ENCODE measurements at places on chromosomes 6 and 20.

DNA sequence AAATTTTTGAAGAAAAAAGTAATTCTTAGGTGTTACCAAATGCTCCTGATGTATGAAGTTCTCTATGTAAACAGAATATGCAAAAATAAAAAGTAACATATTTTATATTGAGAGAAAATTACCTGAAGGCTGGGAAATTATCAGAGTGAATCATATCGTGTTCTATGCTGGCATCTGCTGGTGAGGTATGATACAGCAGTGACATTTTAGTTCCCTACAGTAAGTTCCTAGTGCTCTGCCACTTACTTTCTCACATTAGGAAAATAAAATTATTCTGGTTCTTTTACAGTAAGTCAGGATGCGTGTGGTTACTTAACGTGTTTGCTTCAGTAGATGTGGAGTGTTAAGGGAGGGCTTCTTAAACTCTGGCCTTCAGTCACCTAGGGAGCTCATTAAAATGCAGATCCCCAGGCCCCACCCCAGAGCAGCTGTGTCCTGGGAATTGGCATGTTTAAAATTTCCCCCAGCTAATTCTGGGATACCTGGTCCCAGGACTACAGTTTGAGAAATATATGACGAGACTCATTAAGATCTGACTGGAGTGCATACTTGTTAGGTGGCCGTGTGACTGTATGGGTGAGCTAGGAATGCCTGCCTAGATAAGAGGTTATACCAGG, 3.2 kb downstream of the ACTR5 start:
- no peak for DNase-seq

GRCh38 chr20:51425347-51426106, 117.0 kb downstream of the NFATC2 start:
- DNase-seq, result no peak

- DNase-seq, result no peak
Observed at GRCh38 chr6:130559166-130559565, 193.3 kb downstream of the TMEM200A start.

- DNase-seq, result no peak
Observed at GRCh38 chr6:37693079-37693478, 4.6 kb downstream of the MDGA1 start.

- no peak for DNase-seq
Observed at GRCh38 chr6:88725111-88725975, 238.1 kb downstream of the RNGTT start.

GRCh38 chr6:42105156-42105648, 37.2 kb downstream of the C6orf132 start:
- no peak for DNase-seq

DNA sequence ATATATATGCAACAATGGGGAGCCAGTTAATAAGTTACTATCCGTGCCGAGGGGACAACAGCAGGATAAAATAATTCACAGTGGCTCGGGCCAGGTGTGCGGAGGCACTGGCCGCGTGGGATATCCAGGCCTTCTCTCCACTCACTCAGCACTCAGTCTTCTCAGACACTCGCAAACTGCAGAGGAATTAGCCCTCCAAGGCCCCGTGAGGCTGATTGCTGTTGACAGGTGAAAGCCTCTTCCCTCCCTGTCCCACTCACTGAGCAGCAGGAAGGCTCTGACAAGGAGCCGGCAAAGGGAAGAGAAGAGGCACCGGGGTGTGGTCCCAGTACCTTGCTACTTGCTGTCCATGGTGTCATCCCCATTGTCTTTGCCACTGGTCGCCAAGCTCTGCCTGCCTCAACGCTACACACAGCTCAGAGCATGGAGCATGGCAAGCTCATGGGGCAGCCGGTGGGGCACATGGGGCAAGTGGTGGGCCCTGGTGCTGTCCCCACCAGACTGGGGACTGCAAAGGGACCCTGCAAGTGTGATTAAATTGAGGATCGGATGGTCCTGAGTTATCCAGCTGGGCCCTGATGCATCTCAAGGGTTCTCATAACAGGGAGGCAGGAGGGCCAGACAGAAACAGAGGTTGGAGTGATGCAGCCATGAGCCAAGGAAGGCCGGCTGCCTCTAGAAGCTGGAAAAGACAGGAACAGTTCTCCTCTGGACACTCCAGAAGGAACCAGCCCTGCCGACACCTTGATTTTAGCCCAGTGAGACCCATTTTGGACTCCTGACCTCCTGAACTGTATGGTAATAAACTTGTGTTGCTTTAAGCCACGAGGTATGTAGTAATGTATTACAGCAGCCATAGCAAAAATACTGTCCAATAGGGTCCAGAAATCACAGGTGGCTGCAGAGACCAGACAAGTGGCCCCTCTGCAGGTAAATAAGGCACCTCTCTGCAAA, 119.7 kb downstream of the PSMB1 start:
- no peak for DNase-seq

DNA sequence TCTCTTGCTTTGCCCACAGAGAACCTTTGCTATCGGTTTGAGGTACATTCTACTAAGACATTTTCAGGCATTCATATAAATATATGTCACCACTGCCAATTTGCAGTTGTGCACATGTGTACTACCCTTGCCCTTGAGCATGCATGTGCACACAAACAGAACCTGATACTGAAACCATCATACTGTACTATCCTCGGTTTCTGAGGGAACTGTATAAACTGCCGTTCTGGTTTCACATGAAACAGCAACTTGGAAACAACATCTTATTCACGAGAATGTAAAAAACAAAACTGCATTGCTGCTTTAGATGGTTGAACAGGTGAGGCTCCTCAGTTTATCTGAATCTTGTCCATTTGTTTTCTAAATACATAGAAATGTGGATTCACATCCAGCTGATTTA, 151.2 kb upstream of the TMEM170B start:
- DNase-seq, result no peak

- DNase-seq, result no peak
Observed at GRCh38 chr6:105359419-105360370, 43.2 kb downstream of the PREP start.

GRCh38 chr6:40722553-40723258, 135.5 kb upstream of the LRFN2 start:
- no peak for DNase-seq

GRCh38 chr6:105212587-105212986, 32.8 kb upstream of the POPDC3 start:
- no peak for DNase-seq

DNA sequence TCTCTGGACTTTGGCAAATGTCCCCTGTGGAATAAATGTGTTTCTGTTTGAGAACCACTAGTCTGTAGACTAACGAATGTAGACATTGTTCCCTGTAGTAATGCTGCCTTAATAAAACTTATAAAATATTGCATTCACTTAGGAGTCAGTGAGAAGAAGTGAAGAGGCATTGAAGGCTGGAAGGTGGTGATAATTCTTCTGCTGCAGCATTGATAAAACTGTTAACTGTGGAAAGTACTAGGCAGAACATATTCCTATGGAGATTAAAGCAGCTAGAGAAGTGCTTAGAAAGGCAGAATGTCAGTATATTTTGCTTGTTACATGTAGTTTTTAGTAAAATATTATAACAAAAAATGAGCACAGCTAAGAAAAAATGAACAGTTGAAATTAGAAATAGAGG, 4.8 kb downstream of the PGK2 start:
- DNase-seq, result no peak

DNA sequence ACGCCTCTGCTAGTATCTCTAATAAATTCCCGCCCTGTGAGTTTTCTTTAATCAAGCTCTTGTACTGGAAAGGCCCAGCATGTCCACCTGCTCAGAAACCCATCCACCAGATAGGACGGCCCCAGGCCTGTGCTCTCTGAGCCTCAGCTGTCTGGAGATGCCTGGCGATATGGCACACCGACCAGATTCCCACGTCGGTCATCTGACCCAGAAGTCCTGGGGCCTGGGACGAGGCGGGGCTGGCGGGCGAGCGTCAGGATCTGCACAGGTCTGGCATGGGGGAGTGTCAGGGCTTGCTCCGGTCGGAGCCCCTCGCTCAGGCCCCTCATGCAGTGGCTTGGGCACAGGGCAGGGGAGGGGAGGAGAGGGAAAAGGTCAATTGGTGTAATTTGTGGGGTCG, 10.2 kb downstream of the RNASET2 start:
- DNase-seq, result no peak

DNA sequence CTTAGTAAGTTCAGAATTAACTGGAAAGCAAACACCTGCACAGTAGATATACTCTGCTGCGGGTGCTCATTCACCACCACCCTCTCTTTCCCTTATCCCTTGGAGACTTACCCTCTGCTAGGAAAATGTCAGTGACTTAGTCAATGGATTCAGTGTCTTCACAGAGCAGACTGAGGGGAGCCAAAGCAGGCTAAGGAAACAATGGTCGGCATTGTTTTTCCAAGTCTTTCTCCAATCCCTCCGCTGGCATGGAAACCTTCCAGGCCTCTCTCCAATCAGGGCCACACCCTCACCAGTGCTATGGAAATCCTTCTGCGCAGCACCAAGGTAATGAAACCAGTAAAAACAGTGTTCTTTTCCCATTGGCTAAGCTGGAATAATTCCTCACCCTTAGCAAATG, 531.2 kb downstream of the TFAP2B start:
- no peak for DNase-seq

Data from CD4-positive, alpha-beta T cell treated with Interleukin-15 for 1 hour (primary cell).